ENCODE measurements at places on chromosomes 6 and 20. TPM values are rescaled to one million over a fixed set of nuclear protein-coding genes. Genes with fewer than 3 reads are reported as not detected.

The CARMIL1 gene
- 48.2 TPM for total RNA-seq

The MDFI gene
- total RNA-seq, result 13.7 TPM

The MRAP2 gene
- 0.49 TPM for total RNA-seq

The CTAGE9 gene
- not detected for total RNA-seq

The BMP7 gene
- total RNA-seq, result not detected

The FOXC1 gene
- 7.0 TPM for total RNA-seq

The TJAP1 gene
- 13.0 TPM for total RNA-seq

The SEL1L2 gene
- not detected for total RNA-seq

The FILIP1 gene
- total RNA-seq, result 2.7 TPM

The ID4 gene
- total RNA-seq, result 27.7 TPM

The PIGU gene
- 20.9 TPM for total RNA-seq

The DEFB113 gene
- total RNA-seq, result not detected

The TAP2 gene
- total RNA-seq, result 4.5 TPM

The PRRT1 gene
- not detected for total RNA-seq

The NRSN2 gene
- total RNA-seq, result 48.6 TPM

The CDH22 gene
- not detected for total RNA-seq

The COL10A1 gene
- not detected for total RNA-seq

The TRIM10 gene
- total RNA-seq, result not detected

The SLC4A11 gene
- total RNA-seq, result 0.81 TPM

The IMPG1 gene
- total RNA-seq, result not detected

The FBXL4 gene
- total RNA-seq, result 13.0 TPM

The IRF4 gene
- not detected for total RNA-seq

The TTI1 gene
- 11.8 TPM for total RNA-seq

The OXT gene
- total RNA-seq, result not detected

The RPN2 gene
- 457 TPM for total RNA-seq

The SSTR4 gene
- not detected for total RNA-seq

The KCNG1 gene
- 9.1 TPM for total RNA-seq

The MAFB gene
- total RNA-seq, result 4.5 TPM

The ATP6V1G2 gene
- total RNA-seq, result 1.3 TPM

The TRIM38 gene
- 9.2 TPM for total RNA-seq

The CFAP61 gene
- total RNA-seq, result not detected
